ENCODE measurements at places on chromosomes 12 and 14.

- DNase-seq, result no peak
These were observed 5.6 kb upstream of the GUCY2C start for GRCh38 chr12:14701809-14702568.

DNA sequence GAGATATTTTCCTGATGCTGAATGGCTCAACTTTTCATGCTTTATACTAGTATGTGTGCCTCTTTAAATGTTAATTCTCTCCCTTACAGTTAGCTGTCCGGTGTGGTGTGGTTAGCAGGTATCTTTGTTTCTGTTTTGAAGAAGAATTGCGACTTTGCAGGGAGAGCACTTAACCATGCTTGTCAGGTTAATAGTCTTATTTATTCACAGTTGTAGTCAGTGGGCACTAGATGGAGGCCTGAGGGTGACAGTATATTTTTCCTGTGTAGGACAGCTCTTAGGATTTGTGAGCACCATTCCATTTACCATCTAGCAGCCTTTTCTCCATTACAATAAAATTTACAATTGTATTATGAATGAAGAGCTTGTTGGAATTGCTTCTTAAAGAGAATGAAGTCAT, 34.9 kb downstream of the PDE3A start:
- no peak for DNase-seq

- DNase-seq, result no peak
These were observed 49.4 kb downstream of the LTBP2 start for GRCh38 chr14:74562515-74563232.

DNA sequence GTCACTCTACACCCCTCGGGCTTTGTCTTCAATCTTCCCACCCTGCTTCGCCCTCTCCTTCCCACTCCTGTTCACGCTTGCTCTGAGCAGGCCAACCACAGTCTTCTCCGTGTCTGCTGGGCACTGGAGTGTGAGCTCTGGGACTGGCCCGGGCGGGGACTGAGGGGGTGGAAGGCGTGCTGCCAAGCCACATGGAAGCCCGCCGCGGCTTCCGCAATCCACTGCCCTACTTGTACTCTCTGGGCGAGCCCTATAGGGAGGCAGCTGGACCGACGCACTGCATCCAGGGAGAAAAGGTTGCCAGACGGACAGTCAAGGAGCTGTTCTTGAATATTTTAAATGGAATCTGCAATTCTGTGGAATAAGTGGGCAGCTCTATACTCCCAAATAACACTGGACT, 24.8 kb downstream of the GOLGA3 start:
- DNase-seq, result no peak

DNA sequence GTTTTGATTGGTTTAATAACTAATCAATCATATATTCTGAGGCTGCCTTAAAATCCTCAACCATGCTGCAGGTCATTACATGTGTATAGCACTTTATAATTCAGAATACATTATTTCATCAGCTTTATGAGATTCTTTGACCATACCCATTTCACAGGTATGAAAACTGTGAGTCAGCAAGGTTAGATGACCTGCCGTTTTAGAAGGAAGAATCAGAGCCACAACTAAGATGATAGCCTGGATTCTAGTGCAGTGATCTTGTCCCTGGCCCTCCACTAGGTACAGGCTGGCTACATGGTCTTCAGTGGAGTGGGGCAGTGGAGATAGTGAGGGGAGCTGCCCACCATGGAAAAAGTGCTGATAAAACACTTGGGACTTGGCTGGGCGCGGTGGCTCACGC, 154.4 kb upstream of the MAX start:
- no peak for DNase-seq

DNA sequence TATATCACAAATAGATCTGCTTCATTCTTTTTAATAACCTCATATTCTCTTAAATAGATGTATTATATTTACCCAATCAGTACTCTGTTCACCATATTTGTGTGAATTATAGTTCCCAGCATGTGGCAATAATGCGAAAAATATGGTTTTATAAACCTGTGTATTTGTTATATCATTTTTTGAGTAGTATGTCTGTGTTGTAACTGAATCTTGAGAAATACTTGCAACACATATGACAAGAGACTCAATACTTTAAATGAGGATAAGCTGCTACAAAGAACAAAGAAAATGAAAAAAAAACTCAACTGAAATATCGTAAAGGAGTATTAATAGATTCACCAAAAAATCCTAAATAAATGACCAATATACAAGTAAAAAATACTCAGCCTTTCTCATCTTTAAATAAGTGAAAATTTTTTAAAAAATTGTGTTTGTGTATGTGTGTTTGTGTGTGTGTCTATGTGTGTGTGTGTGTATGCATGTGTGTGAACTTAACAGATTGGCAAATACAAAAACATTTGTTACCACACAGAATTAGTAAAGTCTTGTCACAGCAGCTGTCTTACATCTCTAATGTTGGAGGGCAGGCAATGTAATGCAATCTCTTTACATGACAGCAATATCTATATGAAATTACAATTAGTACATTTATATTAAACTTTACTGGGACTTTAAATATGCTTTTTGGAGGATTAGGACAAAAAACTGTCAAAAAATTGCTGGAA, 441.9 kb upstream of the MGAT4C start:
- no peak for DNase-seq

DNA sequence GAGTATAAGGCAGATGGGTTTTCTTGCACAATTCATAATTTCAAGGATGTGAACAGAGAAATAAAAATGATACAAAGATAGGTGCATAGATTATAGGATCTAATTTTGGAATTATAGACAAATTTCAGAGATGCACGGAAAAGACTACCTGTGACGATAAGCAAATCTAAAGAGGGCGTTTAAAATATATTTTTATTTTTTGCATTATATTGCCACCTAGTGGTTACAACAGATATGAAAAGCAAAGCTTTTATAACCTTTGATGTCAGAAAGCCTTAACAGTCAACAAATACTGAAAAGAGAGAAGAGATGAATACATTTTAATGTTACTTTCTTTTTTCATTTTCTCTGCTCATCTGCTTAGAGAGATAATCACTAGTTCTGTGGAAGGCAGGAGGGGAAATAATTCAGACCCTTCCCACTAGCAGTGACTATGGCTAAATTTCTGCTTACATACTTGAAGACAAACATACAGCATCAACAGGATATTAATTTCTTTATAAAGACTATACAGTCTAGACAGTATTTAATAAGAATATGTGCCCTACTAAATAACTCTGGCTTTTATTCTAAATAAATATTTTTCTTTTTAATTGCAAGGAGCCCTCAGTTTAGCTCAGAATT, 46.3 kb downstream of the NTS start:
- peak; percentile 49 for DNase-seq

DNA sequence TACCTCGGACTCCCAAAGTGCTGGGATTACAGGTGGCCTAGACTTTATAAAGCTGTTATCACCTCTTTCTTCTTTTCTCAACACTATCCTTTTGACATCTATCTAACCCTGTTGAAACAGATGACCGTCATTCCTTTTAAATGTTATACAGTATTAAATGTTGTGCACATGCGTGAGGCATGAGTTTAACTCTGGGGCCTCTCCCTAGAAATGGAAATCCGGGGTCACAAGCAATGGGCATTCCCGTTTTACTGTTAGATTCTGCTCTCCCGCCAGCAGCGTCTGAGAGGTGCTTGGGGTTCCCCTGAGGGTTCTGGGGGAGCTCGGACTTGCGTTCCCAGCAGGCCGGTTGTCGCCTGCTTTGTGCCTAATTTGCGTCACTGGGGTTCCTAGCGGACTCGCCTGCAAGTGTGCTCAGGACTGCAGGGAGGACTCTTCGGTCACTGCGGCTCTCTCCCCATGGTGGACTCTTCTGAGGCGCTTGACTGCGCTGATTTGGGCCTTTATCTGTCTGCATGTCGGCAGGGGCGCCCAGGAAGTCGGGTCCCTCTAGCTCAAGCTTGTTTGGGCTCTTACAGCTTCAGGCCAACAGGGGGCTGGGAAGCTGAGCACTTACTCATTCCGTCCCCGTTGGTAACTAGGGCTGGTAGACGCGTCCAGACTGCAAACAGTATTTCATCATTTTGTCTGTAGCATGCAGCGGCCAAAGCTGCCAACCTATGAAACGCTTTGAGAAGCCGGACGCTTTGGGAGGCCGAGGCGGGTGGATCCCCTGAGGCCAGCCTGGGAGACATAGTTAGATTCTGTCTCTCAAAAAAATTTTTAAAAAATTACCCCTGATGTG, 1.2 kb upstream of the RAN start:
- DNase-seq, result no peak

- DNase-seq, result no peak
These were observed 42.9 kb downstream of the IQSEC3 start for GRCh38 chr12:109446-109845.

DNA sequence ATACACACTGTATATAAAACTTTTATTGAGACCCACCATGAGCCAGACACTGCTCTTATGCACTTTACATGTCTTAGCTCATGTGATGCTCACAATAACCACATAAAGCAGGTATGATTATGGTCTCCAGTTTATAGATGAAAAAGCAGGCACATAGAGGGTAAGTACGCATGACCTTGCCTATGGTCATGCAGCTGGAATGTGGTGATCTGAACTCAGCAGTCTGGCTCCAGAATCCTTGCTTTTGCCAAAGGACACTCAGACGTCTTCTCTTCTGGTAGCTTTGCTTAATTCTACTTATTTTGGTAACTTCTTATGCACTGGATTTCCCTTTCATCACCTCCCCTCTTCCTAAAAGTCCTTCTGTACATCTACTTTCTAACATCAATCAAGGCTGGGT, 103.3 kb upstream of the CRY1 start:
- no peak for DNase-seq

GRCh38 chr14:65164068-65164824, 61.9 kb upstream of the MAX start:
- peak; percentile 38 for DNase-seq

GRCh38 chr14:99430491-99430890, 50.2 kb downstream of the SETD3 start:
- DNase-seq, result peak; percentile 22

- DNase-seq, result no peak
These were observed 193.6 kb downstream of the CACNA1C start for GRCh38 chr12:2246358-2246757.

- DNase-seq, result peak; percentile 21
These were observed 29.2 kb downstream of the ZCCHC8 start for GRCh38 chr12:122471324-122472226.

GRCh38 chr12:60205500-60205899, 609.7 kb downstream of the SLC16A7 start:
- no peak for DNase-seq

DNA sequence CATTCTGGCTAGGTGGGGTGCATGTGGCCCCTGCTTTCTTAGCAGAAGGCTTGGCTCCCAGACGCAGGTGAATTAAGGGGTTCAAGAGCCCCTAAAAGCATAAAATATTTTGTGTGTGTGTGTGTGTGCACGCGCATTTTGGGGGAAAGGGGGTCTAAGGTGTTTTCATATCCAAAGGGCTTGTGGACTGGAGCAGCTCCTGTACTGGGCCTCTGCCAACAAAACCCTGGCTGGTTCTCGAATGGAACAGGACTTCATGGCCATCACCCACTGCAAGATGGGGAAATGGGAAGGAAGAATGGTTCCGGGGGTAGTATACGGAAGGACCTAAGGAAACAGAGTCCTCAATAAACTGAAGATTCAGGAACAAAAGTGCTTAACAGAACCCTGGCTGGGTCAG, 3.9 kb upstream of the ATN1 start:
- DNase-seq, result no peak

DNA sequence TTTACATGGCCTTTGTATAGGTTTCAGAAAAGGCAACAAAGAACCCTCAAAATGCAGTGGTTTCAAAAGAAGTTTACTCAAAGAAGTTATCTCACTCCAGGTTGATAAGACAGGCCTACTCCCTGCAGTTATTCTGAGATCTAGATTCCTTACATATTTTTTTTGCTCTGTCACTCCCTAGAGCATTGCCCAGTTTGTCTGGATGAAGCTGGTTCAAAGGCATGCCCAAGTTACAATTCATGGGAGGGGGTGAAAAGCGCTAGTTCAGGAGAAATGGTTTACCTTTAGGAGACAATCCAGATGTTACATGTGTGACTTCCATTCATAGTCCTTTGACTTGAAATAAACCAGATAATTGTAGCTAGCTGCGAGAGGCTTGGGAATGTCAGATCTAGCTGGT, 115.0 kb downstream of the TPH2 start:
- no peak for DNase-seq

- no peak for DNase-seq
These were observed 9.6 kb upstream of the SPTB start for GRCh38 chr14:64889352-64889751.

- DNase-seq, result no peak
These were observed 25.3 kb downstream of the MUCL1 start for GRCh38 chr12:54879579-54879978.

DNA sequence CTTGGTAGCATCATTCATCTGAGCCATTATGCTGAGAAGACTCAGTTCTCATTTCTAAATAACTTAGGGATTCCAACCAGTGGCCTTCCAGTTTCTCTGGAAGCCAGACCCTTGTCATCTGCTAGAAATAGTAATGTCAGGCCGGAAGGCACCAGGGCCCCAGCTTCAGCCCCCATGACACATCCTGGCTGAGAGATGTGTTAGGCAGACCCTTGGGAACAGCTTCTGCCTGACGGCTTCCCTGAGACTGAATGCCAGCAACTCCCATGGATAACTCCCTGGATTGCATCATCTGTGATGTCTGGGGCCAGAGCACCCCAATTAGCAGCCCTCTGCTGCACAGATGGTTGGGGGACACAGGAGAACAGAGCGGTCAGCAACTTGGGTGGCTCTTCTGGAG, 583.5 kb upstream of the TBX3 start:
- no peak for DNase-seq

DNA sequence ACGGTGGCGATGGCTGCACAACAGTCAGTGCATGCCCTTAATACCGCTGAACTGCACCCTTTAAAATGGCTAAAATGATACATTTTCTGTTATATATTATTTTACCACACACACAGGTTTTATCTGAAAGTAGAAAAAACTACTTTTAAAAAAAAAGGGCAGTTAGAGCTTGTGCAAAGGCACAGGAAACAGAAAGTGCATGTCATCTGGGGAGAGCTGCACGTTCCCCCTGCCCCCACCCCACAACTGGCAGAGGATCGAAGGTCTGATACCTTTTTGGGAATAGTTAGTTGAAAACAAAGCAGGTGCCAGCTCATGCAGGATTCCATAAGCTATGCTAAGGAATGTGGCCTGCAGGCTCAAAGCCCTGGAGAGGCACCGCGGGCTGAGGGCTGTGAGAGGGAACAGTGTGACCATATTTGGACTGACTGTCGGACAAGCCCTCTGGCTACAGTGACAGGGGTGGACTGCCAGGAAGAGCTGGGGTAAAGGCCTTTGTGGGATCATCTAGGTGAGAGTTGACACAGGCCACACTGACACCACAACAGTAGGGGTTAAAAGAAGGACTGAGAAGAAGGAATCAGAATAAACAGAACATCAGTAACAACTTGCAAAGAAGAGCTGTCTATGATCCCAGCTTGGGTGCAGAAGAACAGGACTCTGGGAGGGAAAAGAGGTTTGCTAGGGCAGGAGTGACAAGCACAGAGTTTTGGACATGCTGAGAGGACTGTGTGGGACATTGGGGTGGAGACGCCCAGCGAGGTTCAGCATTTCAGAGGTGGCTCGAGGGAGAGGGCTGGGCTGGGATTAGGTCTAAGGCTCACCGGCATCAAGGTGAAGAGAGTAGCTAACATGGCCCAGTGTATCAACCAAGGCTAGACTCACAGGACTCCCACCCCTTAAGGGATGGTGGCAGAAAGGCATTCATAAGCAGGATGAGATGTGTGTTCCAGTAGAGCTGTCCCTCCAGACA, 54.6 kb downstream of the ACTN1 start:
- no peak for DNase-seq
